ENCODE measurements at places on chromosomes 5 and 9. TPM values are rescaled to one million over a fixed set of nuclear protein-coding genes. Genes with fewer than 3 reads are reported as not detected.

- DNase-seq = no peak
These were observed 9.7 kb downstream of the RGMB start for GRCh38 chr5:98783051-98783649.

- no peak for DNase-seq
These were observed 220.9 kb upstream of the TUT7 start for GRCh38 chr9:86575137-86575536.

Gene ADGRV1
- total RNA-seq = 1.5 TPM

GRCh38 chr5:176644294-176644693 lies 3.0 kb upstream of the TSPAN17 start:
- no peak for DNase-seq

Measured in chondrocyte (in vitro differentiated cells).